GM12878 (cell line): ENCODE measurements at places on chromosomes 11 and 22. TPM values are rescaled to one million over a fixed set of nuclear protein-coding genes. Genes with fewer than 3 reads are reported as not detected.
A peak's percentile ranks its signal among the peaks of the same experiment; 100 is the strongest.

The HOATZ gene
- not detected in 2 replicates for polyA plus RNA-seq

The MMP3 gene
- polyA plus RNA-seq, result not detected in 2 replicates

The TTC28 gene
- polyA plus RNA-seq, result 1.3 and 2.3 TPM in 2 replicates

The NRXN2 gene
- 0.24 and 0.37 TPM in 2 replicates for polyA plus RNA-seq

DNA sequence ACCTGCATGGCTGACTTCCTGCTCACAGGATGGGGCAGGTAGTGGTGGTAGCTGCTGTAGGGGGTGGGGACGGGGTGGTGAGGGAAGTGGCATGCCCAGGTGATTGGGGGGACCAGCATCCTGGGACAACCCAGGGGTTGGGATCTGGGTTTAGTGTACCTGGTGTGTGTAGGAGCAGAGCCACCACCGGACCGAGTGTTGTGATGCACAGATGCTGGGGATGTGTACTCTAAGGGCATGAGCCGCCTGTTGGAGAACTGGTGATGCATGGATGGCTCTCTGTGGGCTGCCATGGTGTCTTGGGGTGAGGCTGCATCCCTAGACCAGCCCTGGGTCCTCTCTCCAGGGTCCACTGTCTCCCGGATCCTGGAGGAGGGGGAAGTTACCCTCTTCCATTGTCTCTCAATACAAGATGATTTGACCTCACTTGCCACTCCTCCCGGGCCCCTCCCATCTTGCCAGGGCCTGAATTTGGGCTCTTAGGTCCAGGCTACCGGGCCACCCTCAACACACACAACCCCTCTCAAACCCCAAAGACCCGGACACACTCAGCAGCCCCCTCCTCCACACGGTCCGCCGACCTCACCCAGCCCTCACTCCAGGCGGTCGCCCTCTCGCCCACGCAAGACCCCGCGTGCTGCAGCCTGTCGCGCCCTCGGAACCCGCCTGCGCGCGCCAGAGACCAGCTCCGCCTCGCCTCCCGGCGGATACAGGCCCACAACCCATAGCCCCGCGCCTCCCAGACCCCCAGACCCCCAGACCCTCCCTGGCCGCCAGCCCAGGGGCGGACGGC is 619 bp downstream of the LRRC75B start:
- no peaks in the 10 kb centered on the region for H3K27me3 ChIP-seq
- no peaks in the 10 kb centered on the region for H3K4me1 ChIP-seq
- no peak overlapping the region for H3K27ac ChIP-seq
- no peaks in the 10 kb centered on the region for H3K36me3 ChIP-seq
- DNase-seq, result no peak

- H3K4me3 ChIP-seq, result no peak overlapping the region
- H3K27me3 ChIP-seq, result no peaks in the 10 kb centered on the region
- H3K36me3 ChIP-seq, result no peaks in the 10 kb centered on the region
- no peak for DNase-seq
- no peak overlapping the region for H3K27ac ChIP-seq
- peaks cover 8% of the 10 kb centered on the region; the same call in 1 of the 2 replicates for H3K4me1 ChIP-seq
These were observed 8.7 kb downstream of the PRR5 start for GRCh38 chr22:44710474-44711240.

DNA sequence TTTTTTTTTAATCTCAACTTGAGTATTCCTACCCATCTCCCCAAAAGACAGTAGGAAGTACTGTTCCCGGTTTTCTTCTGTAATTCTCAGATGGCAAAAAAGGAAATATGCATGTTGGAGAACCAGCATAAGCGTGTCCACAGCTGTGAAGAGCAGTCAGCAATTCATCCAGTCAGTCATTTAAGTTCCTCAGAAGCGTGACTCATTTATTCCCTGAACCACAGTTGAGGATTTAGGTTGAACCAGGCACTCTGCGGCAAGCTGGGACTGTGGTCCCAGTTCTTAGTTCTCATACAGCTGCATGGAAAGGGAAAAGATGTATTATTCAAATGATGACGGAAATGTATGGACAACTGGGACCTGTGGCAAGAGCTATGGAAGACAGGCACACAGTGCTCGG is 61.0 kb upstream of the MYO18B start:
- no peak overlapping the region for H3K4me3 ChIP-seq
- peaks cover 9% of the 10 kb centered on the region for H3K36me3 ChIP-seq
- no peaks in the 10 kb centered on the region for H3K4me1 ChIP-seq
- H3K27ac ChIP-seq, result no peak overlapping the region
- DNase-seq, result no peak

DNA sequence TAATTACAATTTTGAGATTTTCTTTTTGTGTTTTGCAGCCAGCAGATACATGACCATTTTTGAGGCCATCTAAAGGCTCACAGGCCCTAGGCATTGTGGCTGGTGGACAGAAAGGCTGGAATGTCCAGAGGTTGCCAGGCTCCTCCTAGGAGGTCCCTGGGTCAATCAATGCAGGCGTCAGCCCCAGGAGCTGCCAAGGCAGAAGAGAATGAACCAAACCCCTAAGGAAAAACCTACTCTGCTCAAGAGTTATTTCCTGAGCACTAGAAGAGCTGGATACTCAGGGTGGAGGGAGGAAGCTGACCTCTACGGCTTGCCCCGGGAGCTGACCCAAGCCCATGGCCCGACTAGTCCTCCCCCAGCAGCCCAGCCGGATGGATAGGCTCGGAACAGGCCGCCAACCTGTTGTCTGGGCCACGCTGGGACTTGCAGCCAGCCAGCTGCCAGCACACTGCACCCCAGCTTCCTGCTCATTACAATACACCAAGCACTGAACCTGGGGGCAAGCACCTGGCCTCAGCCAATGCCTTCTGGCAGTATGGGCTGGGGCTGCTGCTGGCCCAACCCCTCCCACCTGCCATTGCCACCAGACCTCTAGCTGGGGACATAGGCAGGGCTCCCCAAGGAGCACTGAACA is 5.7 kb upstream of the SCGB1A1 start:
- no peaks in the 10 kb centered on the region for H3K4me1 ChIP-seq
- H3K4me3 ChIP-seq, result no peak overlapping the region
- H3K27ac ChIP-seq, result no peak overlapping the region
- DNase-seq, result no peak
- no peaks in the 10 kb centered on the region for H3K36me3 ChIP-seq

DNA sequence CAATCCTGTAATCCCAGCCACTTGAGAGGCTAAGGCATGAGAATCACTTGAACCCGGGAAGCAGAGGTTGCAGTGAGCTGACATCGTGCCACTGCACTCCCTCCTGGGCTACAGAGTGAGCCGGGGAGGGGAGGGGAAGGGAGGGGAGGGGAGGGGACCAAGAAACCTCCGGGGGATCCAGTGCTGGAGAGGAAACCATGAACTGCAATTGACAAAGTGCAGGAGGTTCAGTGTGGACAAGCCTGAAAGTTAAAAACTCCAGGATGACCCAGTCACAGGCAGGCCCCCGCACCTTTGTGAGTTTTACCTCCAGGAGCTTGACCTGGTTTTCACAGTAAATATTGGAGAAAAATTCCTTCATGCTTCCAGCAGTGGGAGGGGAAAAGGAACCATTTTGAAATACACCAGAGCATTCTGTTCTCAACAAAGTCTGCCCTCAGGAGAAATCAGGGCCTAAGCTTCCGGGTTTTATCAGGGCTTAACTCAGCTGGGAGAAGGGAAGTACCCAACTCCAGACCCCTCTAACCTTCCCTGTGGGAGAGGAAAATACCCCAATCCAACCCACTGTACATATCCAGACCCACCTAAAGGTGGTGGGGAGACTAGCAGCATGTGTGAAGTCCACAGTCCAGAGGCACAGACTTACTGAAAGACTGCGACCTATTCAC is 15.5 kb upstream of the ZFTA start:
- H3K36me3 ChIP-seq, result no peaks in the 10 kb centered on the region
- no peak for DNase-seq
- no peak overlapping the region for H3K4me3 ChIP-seq
- H3K27ac ChIP-seq, result no peak overlapping the region
- no peaks in the 10 kb centered on the region for H3K4me1 ChIP-seq

DNA sequence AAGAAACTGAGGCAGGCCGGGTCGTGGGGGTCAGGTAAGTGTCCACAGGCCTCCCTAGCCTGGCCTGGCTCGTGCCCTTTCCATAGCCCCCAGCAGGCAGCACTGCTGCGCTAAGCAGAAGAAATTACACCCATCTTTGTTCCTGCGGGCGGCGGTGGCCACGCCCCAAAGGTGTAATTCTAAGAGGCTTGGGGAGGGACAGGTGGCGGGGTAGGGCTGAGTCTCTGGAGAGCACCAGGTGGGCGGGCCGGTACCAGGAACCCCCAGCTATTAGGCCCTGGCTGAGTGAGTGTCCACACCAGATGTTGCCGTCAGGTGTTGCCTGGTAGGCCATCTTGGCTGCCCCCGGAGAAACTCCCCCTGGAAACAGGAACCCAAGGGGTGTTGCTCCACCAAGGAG is 12.3 kb upstream of the ARAP1 start:
- peaks cover 25% of the 10 kb centered on the region for H3K4me1 ChIP-seq
- H3K27ac ChIP-seq, result no peak overlapping the region
- H3K4me3 ChIP-seq, result no peak overlapping the region
- no peaks in the 10 kb centered on the region for H3K27me3 ChIP-seq

- peaks cover 4% of the 10 kb centered on the region; the same call in 1 of the 2 replicates for H3K27me3 ChIP-seq
- no peaks in the 10 kb centered on the region for H3K4me1 ChIP-seq
- H3K4me3 ChIP-seq, result no peak overlapping the region
- H3K36me3 ChIP-seq, result no peaks in the 10 kb centered on the region
These were observed 302.1 kb downstream of the CADM1 start for GRCh38 chr11:115202074-115202473.

- no peak overlapping the region for H3K4me3 ChIP-seq
- no peaks in the 10 kb centered on the region for H3K36me3 ChIP-seq
- no peak overlapping the region for H3K27ac ChIP-seq
- DNase-seq, result no peak
These were observed 870.3 kb upstream of the CHORDC1 start for GRCh38 chr11:91093141-91093540.

GRCh38 chr22:49166746-49167145 is 660.9 kb downstream of the BRD1 start:
- no peaks in the 10 kb centered on the region for H3K36me3 ChIP-seq
- H3K27me3 ChIP-seq, result no peaks in the 10 kb centered on the region
- H3K27ac ChIP-seq, result no peak overlapping the region
- H3K4me1 ChIP-seq, result no peaks in the 10 kb centered on the region
- no peak overlapping the region for H3K4me3 ChIP-seq

GRCh38 chr11:111663820-111664219 is 61.6 kb downstream of the SIK2 start:
- no peak for DNase-seq
- no peaks in the 10 kb centered on the region for H3K36me3 ChIP-seq
- H3K27me3 ChIP-seq, result no peaks in the 10 kb centered on the region
- no peaks in the 10 kb centered on the region for H3K4me1 ChIP-seq

- peak overlapping the region; percentile 64 for H3K27ac ChIP-seq
- peak overlapping the region; percentile 48; the same call in 1 of the 2 replicates for H3K4me3 ChIP-seq
- peaks cover 2% of the 10 kb centered on the region; the same call in 1 of the 2 replicates for H3K36me3 ChIP-seq
- H3K27me3 ChIP-seq, result no peaks in the 10 kb centered on the region
- DNase-seq, result no peak
These were observed 5.2 kb downstream of the SIK3 start for GRCh38 chr11:117092951-117093590.

DNA sequence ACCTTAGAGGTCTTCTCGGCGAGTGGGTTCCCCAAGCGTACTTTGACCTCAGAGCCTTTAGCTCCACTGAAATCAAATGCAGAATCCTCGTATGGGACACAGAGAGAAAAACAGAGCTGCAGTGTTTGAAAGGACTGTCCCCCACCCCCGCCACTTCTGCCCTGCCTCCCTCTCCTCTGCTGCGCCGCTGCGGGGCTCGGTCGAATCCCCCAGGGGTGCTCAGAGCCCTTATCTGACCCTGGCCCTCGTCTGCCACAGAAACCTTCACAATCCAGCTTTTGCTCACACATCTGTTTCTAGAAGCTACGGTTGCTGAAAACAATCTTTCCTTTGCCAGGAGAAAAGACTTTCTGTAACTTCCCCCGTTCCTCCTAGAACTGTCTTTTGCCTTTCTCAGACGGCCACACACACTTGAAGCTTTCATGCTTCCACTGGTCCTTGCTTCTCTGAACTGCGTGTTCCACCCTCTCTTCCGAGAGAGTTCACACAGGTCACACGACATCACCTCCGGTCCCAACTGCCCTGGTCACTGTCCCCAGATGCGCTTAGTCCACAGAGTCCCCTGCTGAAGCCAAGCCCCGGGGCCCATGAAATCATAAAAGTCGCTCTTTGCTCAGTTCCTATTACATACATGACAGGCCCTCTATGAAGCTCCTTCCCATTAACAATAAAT is 3.7 kb downstream of the SMIM35 start:
- no peak for DNase-seq
- H3K4me3 ChIP-seq, result no peak overlapping the region
- H3K4me1 ChIP-seq, result no peaks in the 10 kb centered on the region
- H3K27ac ChIP-seq, result no peak overlapping the region
- H3K27me3 ChIP-seq, result no peaks in the 10 kb centered on the region; the same call in 1 of the 2 replicates
- H3K36me3 ChIP-seq, result no peaks in the 10 kb centered on the region

DNA sequence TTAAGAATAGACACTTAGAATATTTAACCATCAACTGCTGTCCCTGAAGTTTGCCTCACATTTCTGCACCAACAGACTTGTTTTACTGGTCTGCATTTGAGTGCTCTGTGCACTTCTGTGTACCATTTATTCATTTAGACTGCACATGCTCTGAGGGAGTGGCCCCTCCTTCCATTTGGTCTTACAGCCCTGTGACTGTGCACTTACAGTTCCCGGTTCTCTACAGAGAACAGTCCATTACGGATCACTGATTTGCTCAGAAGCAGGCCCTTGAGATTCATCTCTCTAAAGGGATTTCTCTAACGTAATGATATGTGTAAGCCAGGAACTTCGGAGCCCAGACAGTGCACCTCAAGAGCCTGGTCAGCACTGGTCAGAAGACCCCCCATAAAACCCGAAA is 247.3 kb upstream of the BLID start:
- H3K4me1 ChIP-seq, result no peaks in the 10 kb centered on the region
- no peaks in the 10 kb centered on the region for H3K27me3 ChIP-seq
- H3K27ac ChIP-seq, result no peak overlapping the region
- no peak overlapping the region for H3K4me3 ChIP-seq
- no peaks in the 10 kb centered on the region for H3K36me3 ChIP-seq

DNA sequence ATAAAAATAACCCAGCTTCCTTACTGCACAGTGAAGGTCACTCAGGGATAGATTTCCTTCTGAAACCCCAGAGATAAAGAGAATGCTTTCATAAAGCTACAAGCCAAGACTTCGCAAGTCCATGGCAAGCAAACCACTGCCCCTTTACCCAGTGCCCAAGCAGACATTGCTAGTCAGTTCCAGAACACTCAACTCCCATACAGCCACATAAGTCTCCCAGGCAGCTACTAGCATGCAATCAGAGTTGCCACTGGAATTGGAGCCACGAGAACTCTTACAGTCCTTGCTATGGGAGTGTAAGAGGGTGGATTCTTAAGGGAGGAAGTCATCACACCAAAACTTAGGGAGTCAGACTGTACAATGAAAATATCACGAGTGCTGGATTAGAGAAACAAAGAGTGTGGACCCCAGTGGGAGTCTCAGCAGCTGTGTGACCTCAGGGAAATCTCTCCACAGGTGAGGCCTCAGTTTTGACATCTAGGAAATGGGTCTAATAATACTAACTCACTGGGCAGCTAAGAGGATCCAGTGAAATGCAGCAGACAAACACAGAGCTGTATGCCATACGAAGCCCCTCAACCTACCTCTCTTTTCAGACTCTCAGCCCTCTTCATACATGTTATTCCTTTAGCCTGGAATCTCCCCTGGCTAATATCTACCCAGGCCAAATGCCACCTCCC is 526.6 kb downstream of the MN1 start:
- DNase-seq, result no peak
- no peak overlapping the region for H3K4me3 ChIP-seq

GRCh38 chr11:126915430-126915829 is 85.1 kb downstream of the KIRREL3 start:
- no peaks in the 10 kb centered on the region; the same call in 1 of the 2 replicates for H3K27me3 ChIP-seq
- DNase-seq, result no peak
- H3K4me3 ChIP-seq, result no peak overlapping the region
- peaks cover 5% of the 10 kb centered on the region; the same call in 1 of the 2 replicates for H3K4me1 ChIP-seq
- no peaks in the 10 kb centered on the region for H3K36me3 ChIP-seq
